ENCODE measurements at places on chromosomes 7 and 10.
A peak's percentile ranks its signal among the peaks of the same experiment; 100 is the strongest.

GRCh38 chr7:51335057-51335456 lies 18.4 kb upstream of the COBL start:
- no peak for DNase-seq

DNA sequence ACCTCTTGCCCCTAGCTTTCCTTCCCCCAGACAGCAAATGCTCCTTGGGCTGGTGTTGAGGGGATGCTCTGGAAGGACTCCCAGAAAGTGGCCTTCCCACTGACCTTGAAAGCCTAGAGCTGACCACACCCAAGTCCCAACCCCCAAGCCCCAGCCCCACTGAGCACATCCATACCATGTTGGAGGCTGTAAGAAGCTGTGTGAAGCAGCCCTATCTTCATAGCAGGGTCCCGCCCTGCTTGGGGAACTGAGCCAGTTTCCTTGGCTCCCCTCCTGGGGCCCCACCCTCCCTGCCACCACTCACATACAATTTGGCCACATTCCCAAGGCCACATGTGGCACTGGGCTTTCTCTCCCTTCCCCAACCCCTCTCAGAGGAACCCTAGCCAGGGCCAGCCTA lies 72.3 kb upstream of the CACUL1 start:
- DNase-seq = no peak

DNA sequence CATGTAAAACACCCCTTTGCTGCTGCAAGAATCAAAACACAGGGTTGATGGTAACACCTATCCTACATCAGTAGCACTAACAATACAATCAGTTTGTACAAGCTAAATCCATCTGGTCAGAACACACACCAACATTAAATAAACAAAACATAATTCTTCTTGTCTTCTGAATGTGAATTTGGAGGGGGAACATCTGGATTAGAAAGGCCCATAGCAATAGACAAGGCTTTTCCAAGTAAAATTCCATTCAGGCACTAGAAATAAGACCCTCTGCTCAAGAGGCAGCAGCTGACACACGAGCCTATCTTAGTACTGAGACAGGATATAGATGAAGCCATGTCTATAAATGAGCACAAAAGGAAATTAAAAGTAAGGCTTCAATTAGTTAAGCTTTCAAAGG lies 839.9 kb upstream of the LRRTM3 start:
- DNase-seq = no peak

DNA sequence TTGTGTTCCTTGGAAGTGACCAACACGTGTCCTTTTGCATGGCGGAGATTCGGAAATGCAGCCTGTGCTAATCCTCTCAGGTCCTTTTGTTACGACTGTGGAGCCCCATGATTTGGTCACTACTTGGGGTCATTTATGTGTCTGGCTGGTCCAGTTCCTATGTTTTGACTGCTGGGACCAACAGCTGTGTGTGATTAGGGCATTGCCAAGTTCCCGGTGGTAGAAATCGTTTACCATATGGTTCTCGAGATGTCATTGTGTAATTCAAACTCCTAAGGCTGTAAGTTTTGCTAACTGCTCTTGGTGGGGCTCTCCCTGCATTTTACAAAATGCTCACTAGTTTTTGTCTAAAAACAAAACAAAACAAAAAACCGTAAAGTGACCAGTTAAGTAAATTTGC lies 62.0 kb downstream of the CCNY start:
- DNase-seq = no peak

DNA sequence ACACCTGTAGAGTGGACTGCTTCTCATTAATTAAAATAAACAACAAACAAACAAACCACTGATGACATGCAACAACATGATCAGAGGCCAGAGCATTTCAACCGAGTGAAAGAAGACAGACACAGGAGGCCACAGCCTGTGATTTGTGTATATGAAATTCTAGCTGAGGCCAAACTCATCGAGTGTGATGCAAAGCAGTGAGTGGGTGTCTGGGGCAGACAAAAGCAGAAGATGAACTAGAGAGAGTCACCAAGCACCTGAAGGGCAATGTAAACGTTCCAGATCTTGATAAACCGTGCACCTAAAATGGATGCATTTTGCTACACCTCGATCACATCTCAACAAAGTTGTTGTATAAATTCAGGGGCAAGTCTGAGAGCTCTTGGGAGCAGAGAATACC lies 108.4 kb downstream of the KLF6 start:
- no peak for DNase-seq

DNA sequence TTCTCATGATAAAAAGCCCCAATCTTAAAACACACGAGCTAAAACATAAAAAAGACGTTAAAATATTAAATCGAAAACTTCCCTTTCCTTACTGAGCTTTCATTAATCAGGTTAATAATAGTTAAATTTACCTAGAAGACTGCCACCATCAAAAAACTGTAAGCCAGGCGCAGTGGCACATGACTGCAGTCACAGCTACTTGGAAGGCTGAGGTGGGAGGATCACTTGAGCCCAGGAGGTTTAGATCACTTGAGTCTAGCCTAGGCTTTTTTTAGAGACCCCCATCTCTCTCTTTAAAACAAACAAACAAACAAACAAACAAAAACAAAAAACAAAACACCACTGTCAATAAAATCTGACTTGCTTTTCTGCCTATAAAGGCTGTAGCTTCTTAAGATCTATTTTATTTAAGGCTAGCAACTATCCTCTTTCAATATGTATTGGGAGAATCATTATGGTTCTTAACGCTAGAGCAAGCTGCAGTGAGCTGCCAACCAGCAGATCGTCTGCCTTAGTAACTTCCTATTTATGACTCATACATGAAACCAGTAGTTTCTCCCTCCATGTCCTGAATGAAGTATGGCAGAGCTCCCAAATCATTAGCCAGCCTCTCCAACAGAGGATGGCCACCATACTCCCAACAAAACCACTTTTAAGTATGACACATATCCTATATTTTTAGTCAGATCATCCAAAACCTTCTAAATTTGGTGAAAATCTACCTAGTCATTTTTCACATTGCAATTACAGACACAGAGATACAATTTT lies 163.7 kb downstream of the SRPK2 start:
- peak; percentile 93 for DNase-seq

- no peak for DNase-seq
Measured at GRCh38 chr7:108947526-108947925, 377.9 kb downstream of the DNAJB9 start.

GRCh38 chr10:97210543-97210960 lies 24.8 kb upstream of the SLIT1 start:
- DNase-seq = peak; percentile 20

DNA sequence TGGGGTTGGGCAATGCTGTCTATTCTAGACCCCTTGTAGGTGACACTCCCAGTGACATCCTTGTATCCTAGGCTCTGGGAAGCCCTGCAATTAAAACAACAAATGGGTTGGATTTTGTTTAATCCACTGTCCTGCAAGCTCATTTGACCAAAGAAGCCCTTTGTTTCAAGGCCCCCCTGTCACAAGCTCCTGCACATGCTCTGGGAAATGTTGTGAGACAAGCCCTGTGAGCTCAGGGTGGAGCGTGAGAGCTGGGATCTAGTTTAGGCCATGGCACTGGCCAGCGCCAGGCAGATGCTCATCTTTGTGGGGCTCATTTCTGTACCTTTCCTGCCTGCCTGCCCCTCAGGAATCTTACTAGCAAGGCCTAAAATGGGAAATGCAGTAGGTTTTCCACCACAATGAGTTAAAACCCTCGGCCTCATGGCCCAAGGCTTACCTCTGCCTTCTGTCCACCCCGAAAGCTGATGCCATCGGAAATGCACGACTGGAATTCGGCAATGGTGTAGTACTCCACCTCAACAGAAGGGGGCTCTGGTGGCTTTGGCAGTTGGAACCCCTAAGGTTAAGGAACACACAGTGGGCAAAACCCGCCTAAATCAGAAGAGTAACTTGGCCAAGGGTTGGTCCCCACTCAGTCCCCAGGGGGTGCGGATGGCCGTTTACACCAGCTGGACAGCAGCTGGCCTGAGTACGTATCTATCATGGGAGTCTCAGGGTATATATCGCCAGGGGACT lies 112.0 kb downstream of the NEURL1 start:
- peak; percentile 15 for DNase-seq

GRCh38 chr10:61835946-61836887 lies 65.3 kb upstream of the ARID5B start:
- DNase-seq = peak; percentile 67

- no peak for DNase-seq
Measured at GRCh38 chr7:41117431-41117830, 585.5 kb downstream of the INHBA start.

DNA sequence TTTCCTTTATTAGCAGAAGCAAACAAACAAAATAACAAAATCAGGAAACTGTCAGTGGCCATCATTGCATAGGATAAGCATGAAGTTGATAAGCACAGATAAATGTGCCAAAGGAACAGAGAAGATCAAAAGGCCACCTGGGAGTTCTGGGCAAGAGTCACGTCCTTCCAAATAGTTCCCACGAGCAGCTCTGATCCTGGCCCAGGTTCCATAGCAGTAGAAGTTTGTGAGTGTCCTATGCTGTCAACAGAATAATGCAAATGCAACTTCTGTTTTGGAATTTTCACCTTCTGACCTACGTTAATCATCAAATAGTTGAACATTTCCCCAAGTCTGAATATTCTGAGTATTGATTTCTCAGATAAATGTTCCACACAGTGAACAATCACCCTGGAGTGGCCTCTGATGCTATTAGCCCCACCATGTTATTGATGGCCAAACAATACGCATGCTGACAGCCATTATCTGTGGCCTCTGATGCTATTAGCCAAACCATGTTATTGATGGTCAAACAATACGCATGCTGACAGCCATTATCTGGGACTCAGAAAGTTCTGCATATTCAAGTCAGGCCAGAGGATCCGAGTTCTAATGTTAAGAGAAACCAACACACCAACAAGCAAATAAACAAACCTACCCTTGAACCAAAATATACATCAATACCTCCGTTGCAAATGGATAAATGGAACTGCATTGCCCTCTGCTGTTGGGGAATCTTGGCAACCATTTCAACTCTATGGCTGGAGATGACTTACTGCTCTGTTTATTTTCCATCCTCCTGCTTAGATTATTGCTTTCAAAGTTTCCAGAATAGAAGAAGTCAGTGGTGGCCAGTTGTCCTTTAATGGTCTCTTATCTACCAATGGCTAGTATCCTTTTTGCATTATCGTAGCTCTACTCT lies 63.3 kb downstream of the MRC1 start:
- no peak for DNase-seq

GRCh38 chr10:79418274-79418673 lies 27.1 kb downstream of the ZCCHC24 start:
- DNase-seq = no peak

- DNase-seq = no peak
Measured at GRCh38 chr7:82700741-82701140, 257.2 kb upstream of the CACNA2D1 start.

DNA sequence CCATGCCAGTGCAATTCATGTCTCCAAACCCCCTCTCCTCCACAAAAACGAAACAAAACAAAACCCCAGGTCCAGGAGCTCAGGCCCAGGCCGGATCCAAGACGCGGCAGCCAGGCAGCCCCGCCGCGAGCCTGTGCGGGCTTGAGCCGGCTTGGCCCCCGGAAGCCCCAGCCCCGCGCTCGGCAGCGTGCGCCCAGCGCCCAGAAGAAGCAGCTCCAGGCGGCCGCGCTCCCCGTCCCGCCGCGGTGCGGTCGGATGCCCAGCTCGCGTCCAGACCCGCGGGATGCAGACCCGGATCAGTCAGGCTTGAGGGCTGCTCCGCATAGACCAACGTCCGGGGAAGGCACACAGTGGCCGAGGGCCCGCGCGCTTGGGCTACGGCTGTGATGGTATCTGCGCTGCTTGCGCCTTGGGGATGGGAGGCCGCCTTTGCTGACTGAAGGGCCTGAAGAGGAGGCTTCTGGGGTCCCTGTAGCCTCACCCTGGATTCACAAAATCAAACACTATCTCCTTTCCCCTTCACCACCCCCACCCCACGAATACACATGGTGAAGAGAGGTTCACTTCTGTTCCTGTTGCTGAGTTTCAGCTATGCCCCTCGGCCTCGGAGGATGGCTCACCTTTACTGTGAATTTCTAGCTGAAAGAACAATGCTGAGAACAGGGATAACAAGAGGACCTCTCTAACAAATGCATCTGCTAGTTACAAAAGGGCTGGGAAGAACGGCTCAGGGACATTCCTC lies 79.9 kb upstream of the EN2 start:
- DNase-seq = peak; percentile 12
